NCI-H2227 treated with DMSO at 0.1 percent for 48 hours (cell line): ENCODE measurements at places on chromosomes 13 and 19.

GRCh38 chr13:30934381-30934780 is 1.9 kb downstream of the TEX26 start:
- no peak for DNase-seq

- no peak for DNase-seq
Observed at GRCh38 chr13:44805585-44805984, 183.7 kb downstream of the NUFIP1 start.

DNA sequence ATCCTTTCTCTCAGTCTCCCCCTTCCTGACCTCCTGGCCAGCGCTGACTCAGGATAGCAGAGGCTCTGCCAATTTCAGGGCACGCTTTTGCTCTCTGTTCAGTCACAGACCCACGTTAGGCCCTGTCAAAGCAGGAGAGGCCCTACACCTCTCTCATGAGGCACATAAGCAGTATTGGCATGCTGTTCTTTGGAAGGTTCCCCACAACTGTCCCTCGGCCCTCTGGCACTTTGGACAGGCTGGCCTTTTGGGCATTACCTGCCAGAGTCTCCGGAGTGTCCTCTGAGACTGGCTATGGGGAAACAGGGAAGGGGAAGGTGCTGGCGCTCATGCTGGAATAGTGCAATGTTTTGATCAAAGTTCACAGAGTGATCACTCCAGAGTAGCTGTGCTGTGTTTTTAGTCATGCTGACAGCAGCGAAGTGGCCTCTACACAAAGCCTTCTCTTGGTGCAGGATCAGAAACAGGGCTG is 23.7 kb upstream of the UBE2L5 start:
- no peak for DNase-seq

DNA sequence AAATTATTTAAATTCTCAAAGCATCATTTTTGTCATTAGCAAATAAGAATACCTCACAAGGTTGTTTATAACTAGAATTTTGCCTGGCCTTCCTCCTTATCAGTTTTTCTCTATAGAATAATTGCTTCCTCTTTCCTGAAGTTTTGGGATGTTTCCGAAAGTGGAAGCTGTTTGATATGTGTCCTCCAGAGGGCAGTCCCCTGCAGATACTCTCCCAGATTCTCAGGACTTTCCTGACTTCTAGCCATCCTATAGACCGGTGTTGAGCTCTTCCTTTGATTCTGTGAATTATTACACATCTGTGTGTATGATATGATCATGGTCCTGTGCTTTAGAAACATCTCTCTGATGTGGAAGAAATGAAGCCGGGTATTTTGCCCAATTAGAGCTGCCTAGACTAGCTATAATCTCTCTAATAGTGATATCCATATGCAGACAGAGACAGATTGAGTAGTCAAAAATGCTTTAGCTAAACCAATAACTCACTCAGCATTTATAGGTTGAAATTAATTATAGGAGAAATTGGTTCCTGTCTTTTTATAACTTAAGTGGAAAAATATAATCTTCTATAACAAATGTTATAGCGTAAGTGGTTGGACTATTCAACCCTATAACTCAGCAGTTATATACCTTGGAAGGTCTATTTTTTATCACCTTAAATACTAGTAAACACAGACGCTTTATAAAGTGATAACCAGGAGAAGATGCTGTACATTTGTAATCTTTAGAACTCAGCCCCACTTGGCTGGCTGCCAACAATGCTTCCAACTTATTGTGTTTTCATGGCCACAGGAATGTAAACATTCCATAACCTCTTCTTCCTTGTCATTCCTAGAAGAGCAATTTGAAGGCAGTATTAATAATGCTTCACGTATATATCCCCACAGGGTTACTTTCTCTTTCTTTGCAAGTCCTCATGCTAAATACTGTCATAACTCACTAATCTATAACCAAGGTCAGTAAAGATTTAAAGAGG is 201.0 kb upstream of the RXFP2 start:
- DNase-seq = no peak

- DNase-seq = no peak
Observed at GRCh38 chr19:47095476-47096099, 18.0 kb downstream of the ZC3H4 start.

- DNase-seq = no peak
Observed at GRCh38 chr19:468587-469256, 7.9 kb upstream of the SHC2 start.

DNA sequence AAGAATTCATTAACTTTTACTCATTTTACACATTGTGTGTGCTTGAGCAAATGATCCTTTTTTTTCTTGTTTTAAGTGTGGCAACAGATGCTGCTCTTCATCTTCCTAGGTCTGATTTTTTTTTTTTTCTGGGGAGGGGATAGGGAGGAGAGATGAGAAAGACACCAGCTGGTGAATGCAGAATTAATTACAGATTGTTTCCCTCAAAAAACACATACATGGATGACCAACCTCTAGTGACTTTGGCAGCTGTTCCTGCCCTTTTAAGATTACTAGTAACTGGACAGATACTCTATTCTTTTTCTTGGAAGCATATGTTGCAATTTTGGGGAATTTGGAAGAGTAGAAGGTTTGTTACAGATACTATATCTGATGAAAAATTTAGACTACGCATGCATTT is 103.6 kb upstream of the MYO16 start:
- no peak for DNase-seq

DNA sequence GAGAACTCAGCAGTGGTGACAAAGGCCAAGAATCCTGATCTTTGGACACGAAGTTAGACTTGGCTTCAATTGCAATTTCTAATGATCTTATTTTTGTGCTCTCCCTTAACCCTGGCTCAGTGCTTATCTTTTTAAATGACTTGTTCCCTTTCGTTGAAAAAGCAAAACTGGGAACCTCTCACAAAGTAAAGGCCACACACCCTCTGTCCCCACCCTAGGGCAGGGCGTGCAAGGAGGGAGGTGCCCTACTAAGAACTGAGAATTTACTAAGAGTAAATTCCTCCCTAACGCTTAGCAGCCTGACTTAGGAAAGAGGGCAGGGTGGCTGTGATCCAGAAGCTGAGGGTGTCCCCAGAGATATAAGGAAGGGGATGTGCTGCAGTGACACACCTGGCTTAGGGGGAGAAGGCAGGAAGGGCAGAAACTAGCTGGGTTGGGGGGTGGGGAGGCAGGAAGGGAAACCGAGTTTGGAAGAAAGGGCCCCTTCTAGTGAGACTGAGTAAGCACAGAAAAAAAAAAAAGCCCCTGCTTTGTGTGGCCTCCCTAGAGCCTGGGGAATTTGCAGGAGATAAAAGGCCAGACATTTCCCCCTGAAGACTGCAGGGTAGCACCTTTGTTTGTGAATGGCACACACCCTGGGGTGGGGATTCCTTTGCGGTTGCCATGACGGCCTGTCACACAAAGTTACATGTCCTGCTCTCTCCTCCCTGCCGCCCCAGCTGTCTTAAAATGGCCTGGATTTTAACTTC is 435.1 kb downstream of the EFNB2 start:
- no peak for DNase-seq
